ENCODE measurements at places on chromosomes 11 and 22.

DNA sequence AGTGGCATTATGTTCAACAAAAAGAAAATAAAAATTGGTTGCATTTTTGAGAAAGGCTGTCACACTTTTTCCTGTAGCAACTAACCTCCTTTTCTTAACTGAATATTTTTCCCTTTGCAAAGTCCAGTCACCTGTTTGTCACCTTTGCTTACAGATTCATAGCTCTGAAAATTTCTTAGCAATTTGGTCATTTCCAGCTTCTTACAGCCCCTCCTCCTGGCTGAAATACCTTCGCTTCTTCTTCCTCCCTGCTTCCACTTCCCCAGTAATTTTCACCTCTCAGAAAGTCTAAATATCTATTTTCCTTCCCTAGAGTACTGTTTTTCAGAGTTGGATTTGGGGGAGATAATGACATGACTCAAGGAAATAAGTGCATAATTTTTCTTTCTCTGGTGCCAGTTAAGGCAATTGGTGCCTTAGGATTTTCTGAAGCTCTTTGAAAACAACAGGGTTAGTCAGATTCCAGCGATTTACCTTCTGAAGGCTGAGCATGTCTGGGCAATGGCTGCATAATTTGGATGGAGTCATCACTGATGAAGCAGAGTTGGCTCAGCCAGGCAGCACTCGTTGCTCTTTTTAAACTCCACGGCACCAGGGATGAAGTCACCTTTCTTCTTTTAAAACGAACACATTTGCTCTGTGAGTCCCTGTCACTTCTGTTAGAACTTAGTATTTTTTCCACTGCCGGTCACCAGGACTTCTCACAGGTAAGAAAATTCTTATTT is 62.1 kb upstream of the AMOTL1 start:
- DNase-seq = no peak

DNA sequence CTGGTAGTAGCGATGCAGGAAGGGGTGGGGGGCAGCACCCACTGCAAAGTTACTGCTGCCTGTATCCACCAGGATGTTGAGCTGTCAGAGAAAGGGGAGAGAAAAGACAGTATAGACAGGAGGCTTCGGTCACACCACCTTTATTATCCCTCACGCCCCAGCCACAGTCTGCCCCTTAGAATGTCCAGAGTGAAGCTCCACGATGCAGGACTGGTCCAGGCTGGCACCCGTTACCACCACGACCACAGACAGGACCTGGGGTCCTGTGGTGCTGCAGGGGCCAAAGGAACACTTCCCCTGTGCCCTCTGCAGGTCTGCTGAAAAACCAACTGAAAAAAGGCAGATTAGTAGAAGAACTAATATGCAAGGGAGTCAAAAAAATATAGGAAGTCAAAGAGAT is 5.7 kb downstream of the BACE1-AS start:
- no peak for DNase-seq

- no peak for DNase-seq
Observed at GRCh38 chr11:37811349-37811748, 1213.3 kb upstream of the RAG2 start.

- DNase-seq = no peak
Observed at GRCh38 chr11:19872512-19873145, 160.0 kb downstream of the NAV2 start.

- DNase-seq = no peak
Observed at GRCh38 chr11:95415837-95416304, 184.9 kb upstream of the SESN3 start.

GRCh38 chr11:128530118-128531074 is 57.0 kb downstream of the ETS1 start:
- DNase-seq = no peak

DNA sequence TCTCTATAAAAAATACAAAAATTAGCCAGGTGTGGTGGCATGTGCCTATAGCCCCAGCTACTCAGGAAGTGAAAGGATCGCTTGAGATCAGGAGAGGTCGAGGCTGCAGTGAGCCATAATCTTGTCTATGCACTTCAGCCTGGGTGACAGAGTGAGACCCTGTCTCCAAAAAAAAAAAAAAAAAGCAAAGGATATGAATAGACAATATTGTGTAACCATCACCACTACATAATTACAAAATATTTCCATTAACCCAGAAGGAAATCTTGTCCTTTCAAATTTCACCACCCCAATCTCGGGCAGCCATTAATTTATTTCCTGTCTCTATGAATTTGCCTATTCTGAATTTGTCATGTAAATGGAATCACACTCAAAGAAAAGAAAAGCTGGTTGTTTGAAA is 21.2 kb downstream of the RSF1 start:
- DNase-seq = no peak

- DNase-seq = no peak
Observed at GRCh38 chr11:132427611-132428010, 1057.2 kb downstream of the NTM start.

- no peak for DNase-seq
Observed at GRCh38 chr11:18772211-18772610, 19.4 kb downstream of the PTPN5 start.

- no peak for DNase-seq
Observed at GRCh38 chr11:45815747-45816146, 10.8 kb downstream of the SLC35C1 start.

GRCh38 chr11:102346456-102346747 is 612 bp upstream of the BIRC2 start:
- DNase-seq = no peak

- DNase-seq = no peak
Observed at GRCh38 chr11:47415949-47416472, 7.6 kb downstream of the SLC39A13 start.

GRCh38 chr11:118401880-118402590 is 629 bp downstream of the ATP5MG start:
- no peak for DNase-seq

DNA sequence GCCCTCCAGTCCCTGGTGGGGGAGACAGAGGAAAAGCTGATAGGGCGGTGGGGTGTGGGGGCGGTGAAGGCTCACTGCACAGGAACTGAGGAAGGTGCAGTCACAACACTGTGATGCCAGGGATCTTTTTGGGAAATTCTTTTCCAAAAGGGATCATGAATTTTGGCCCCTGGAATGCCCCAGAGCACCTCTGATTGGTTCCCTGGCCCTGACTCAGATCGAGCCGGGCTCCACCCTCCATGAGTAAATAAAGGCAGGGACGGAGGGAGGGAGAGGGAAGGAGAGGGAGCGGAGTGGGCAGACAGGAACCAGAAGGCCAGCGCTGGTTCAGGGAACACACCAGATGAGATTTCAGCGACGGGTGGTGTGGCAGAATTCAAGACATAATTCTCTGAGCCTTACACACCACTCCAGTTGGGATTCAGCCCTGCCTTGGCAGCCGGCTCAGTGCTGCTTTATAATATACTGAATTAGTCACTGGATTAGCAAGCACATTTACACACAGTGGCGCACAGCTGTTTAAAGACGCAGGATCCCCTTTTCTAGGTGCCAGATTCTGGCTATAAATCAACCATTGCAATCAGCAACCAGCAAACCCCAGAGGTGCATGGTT is 80.3 kb downstream of the ETS1 start:
- no peak for DNase-seq

- no peak for DNase-seq
Observed at GRCh38 chr22:49877642-49878041, 24.0 kb downstream of the ZBED4 start.

DNA sequence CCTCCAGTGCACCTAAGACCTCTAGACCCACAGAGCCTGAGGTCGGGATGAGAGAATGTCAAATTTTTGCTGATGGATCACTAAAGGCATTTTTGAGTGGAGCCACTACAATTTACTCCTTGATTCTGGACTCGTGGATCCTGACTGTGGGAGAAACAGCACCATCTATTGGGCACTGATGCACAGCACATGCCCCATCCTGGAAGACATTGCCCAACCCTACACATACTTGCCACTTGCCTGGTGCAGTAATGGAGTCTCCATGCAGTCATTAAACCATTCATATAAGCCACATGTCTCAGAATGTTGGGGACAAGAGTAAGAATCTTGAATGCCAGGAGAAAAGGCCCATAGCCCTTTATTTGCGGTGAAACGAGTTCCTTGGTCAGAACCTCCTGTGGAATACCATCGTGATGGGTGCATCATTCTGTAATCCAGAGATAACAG is 103.9 kb downstream of the GGTLC2 start:
- peak; percentile 61 for DNase-seq

DNA sequence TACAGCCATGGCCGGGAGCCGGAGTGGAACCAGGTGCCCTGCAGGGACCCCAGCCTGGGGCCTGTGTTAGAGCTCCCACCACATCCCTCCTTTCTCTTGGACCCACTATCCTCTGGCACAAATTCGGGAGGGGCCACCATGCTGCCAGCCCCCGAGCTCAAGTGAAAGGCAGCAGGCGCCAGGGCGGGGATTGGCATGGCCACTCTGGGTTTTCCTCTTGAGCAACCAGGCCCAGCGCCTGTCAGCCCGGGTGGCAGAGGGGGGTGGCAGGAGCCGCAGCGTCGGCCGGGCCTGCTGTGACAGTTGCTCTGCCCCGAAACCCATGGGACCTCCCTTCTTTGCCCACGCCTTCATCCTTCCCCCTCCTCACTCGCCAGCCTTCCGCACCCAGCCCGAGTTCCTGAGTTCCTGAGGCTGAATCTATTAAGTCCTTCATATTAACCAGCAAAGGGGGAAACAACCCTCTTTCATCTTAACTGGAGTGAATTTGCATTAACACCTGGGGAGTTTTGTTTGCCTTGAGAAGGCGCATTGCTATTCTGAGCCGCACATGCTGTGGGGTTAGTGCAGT is 16.8 kb upstream of the CABP7 start:
- DNase-seq = no peak

DNA sequence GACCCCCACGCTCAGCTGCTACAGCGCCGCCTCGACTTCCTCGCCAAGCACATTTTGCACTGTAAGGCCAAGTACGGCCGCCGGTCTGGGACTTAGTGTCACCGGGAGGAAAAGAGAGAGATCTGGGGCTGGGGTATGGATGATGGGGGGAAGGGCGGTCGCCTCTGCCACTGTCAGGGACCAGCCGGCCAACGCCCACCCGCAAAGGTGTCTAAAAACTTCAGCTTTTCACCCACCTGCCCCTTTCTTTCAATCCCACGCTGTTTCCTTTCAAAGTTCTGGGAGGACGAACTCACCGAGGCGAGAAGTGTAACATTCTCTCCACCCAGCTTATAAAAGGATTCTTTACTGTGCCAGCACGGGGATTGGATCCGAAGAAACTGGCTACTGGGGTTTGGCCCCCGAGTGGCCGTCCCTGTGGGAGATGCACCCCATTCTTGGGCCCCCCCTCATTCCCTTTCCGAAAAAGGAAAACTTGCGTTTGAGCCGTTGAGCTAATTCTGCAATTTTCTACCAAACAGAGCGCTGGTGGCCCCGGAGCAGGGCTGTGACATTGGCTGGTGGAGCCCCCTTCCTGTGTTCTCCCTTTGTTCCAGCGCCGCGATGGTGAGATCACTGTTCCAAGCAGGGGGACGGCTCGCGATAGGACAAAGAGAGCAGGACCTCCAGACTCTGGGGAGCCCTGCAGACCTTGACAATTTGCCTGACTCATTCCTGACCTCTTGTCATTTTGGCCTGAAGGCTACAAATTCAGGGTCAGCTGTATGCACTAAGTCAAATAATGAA is 1.8 kb downstream of the FJX1 start:
- no peak for DNase-seq

GRCh38 chr11:47132490-47132889 is 44.2 kb downstream of the ARFGAP2 start:
- DNase-seq = no peak

- no peak for DNase-seq
Observed at GRCh38 chr11:31877863-31878262, 66.7 kb upstream of the PAX6 start.

- DNase-seq = no peak
Observed at GRCh38 chr22:24514241-24515026, 19.3 kb downstream of the UPB1 start.

- DNase-seq = no peak
Observed at GRCh38 chr11:36155770-36156160, 133.5 kb downstream of the COMMD9 start.

DNA sequence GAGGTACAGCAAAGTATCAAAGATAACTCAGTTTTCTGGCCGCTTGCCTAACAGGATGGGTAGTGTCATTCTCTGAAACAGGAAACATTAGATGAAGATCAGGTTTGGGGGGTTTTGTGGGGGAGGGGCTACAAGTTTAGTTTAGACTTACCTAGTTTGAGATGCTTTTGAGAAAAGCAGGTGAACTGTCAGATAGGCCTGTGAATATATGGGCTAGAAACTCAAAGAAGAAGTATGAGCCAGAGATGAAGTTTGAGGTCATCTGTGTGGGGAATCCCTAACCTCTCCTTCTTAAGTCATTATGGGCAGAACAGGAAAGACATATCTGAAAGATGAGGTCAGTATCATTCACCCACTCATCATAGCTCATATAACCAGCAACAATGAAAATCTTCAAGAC is 11.9 kb downstream of the HOATZ start:
- DNase-seq = peak; percentile 9

GRCh38 chr22:26860301-26860700 is 202.9 kb downstream of the MIAT start:
- DNase-seq = no peak

GRCh38 chr11:9315078-9315688 is 790 bp upstream of the TMEM41B start:
- no peak for DNase-seq

DNA sequence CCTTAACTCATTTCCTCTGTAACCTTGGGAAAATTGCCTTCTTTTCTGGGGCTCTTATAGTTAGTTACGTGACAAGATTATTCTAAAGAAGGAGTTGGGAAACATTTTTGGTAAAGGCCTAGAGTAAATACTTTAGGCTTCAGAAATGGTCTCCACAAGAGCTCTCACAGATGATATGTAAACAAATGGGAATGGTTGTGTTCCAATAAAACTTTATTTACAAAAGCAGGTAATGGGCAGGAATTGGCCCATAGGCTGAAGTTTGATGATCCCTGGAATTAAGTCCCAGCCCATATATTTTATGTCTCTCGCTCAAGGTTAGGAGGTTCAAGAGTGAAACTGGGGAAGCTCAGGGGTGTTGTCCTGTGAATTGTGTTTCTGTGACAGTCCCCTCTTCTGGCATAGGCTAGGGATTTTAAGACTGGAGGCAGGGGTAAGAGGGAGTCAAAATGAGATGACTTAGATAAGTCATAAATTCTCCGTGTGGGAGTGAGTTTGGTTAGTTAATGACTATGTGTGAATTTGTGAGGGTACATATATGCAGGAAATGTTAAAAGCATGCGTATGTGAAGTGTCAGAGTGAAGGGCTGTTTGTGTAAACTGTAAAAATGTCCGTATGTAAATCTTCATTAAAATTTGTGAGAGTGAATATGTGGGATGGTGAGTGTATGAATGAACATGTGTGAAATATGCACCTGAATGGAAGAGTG is 7.4 kb upstream of the OR52B4 start:
- no peak for DNase-seq

DNA sequence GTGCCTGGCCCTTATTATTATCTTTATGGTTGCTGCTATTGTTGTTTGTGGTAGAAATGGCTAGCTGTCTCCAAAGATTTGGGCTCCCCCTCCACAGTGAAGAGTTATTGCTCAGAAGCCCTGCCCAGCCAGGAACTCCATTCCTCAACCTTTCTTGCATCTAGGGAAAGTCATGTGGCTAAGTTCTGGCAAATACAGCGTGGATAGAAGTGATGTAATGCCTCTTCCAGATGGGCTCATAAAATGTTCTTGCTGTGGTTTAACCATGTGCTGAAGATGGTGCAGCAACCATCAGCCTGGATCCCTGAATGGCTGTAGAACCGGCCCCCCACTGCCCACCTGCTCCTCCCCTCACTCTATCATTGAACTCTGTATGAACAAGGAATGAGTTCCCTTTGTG is 203.5 kb upstream of the E2F8 start:
- no peak for DNase-seq

GRCh38 chr22:39188809-39189208 is 36.3 kb upstream of the CBX7 start:
- no peak for DNase-seq
